ENCODE measurements at places on chromosomes 11 and 22.

- DNase-seq: peak; percentile 26
These were observed 627.6 kb downstream of the NTM start for GRCh38 chr11:131998020-131998419.

DNA sequence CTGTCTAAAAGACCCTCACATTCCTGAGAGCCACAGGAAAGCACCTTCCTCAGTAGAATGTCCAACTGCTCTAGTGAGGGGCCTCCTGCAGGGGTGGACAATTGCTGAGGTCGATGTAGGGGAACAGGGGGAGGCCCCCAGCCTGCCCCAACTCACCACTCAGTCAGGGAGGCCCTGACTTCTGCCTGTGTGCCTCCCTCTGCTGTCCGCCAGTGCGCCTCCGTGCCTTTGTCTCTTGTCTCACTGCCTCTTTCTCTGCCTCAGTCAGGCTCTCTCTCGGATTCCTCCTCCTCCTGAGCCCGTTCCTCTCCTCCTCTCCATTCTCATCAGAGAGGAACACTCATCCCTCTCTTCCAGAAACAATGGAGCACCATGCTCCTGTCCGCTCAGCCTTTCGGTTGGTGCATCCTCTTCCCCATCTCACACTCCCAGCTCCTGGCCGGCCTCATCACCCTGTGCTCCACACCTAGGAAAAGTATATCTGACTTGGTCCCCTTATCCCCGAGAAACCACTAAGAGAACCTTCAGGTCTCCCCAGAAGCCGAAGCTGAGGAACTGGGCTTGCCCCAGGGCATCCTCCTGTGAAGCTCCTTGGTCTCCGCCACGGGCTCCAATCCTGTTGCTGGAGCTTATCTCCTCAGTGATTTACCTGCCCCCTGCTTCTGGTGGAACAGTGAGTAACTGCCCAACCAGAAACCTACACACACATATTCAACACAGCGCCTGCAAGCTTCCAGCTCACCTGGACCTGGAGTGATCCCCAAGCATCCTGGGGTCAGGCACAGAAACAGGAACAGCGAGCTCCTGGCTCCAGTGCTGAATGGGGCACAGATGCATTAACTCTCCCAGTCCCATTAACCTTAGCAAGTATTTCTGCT, 2.3 kb downstream of the B3GAT1 start:
- DNase-seq: no peak

GRCh38 chr11:104464691-104465090, 300.7 kb upstream of the PDGFD start:
- no peak for DNase-seq

GRCh38 chr11:133266986-133267385, 265.3 kb downstream of the OPCML start:
- no peak for DNase-seq

- DNase-seq: no peak
These were observed 6.1 kb downstream of the C11orf91 start for GRCh38 chr11:33694346-33695050.

- no peak for DNase-seq
These were observed 63.5 kb downstream of the CEP164 start for GRCh38 chr11:117391181-117391580.

- DNase-seq: no peak
These were observed 32.1 kb downstream of the PPM1F start for GRCh38 chr22:21920341-21921183.

- DNase-seq: no peak
These were observed 29.7 kb upstream of the VWA5A start for GRCh38 chr11:124085583-124085982.

DNA sequence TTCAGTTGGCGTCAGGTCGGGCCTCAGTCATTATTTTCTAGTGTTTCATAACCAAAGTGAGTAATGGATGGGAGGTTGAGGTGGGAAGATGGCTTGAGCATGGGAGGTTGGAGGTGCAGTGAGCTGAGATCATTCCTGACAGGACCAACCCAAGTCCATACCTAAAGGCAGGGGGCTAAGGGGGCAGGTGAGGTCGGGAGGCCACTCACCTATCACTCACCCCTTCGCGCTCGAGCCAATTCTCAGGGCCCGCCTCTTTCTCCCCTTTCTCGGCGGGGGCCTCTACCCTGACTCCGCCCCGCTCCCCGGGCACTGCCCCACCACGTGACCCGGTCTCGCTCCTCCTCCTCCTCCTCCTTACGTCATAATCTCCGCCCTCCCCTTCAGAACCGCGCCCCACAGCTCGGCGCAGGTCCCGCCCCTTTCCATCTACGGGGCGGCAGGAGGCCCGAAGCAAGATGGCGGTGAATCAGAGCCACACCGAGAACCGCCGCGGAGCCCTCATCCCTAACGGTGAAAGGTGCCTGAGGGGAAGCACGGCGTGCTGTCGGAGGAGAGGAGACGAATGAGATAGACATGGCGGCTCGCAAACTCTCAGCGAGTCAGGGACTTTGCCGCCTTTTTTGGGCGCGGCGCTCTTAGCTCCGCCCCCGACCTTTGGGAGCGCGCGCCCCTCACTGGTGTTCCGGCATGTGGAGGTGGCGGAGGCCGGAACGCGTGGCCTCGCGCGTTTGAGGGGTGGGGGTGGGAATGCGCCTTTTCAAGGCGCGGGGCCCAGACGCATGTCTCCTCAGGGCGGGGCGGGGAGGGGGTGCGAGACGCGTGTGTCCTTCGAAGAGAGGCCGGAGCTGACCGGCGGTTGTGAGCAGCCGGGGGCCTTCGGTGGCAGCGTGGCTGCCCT, at the start of gene WBP2NL:
Gene WBP2NL, plus strand, starts transcription at position 428 of the 901 bp plus-strand sequence. Its CDS starts 31 bp downstream, at position 459.
- peak; percentile 88 for DNase-seq

- no peak for DNase-seq
These were observed 12.0 kb downstream of the OR8A1 start for GRCh38 chr11:124581817-124582216.

- no peak for DNase-seq
These were observed 13.4 kb downstream of the NFAM1 start for GRCh38 chr22:42418811-42419242.

GRCh38 chr11:105774899-105775298, 165.0 kb downstream of the GRIA4 start:
- no peak for DNase-seq

DNA sequence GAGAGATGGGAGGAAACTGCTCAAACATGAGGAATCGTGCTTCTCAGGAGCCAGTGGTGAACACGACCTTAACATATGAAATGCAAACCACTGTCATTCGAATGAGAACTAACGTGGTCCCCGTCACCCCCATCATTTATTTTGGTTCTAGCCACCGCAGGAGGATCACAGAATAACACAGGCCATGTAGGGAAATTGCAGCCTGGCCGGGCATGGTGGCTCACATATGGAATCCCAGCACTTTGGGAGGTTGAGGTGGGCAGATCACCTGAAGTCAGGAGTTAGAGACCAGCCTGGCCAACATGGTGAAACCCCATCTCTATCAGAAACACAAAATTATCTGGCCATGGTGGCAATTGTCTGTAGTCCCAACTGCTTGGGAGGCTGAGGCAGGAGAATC, 27.1 kb downstream of the KRTAP5-5 start:
- DNase-seq: no peak

- DNase-seq: no peak
These were observed 1.3 kb downstream of the CARD10 start for GRCh38 chr22:37517826-37518450.

GRCh38 chr11:121376130-121376529, 76.0 kb upstream of the SORL1 start:
- DNase-seq: no peak

- no peak for DNase-seq
These were observed 206.1 kb downstream of the GRIK4 start for GRCh38 chr11:120717623-120718022.

- no peak for DNase-seq
These were observed 3.0 kb upstream of the RIN1 start for GRCh38 chr11:66339162-66339675.

DNA sequence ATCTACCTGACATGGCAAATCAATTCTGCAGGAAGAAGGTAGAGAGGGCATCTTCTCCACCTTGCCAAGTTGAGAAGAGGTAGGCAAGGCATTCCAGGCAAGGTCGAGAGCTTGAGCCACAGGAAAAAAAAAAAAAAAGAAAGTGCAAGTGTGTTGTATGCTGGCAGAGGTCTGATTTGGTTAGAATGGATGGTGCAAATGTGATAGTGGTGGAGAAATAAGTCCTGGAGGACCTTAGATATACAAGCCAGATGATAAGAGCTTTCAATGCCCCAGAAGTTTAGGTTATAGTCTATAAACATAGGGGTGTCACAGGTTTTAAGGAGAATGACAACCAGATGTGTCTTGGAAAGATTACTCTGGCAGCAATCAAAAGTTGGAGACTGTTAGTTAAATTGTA, 1.4 kb downstream of the FBXO3 start:
- no peak for DNase-seq

DNA sequence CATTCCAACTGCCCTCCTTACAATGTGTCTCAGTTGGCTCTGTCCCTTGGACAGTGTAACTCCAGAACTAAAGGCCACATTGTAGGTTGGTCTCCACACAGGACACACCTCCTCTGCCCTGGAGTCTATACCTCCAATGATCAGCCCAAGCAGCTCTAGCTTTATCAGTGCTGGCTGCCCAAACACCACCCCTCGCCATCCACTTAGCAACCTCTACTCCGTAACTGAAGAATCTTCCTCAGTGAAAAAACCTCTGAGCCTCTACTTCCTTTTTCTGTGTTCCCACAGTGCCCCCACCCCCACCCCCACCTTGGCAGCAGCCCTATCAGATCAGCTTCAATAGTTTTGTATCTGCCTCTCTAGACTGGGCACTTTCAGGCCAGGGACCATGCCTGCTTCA, 33.4 kb downstream of the SERPINH1 start:
- no peak for DNase-seq

DNA sequence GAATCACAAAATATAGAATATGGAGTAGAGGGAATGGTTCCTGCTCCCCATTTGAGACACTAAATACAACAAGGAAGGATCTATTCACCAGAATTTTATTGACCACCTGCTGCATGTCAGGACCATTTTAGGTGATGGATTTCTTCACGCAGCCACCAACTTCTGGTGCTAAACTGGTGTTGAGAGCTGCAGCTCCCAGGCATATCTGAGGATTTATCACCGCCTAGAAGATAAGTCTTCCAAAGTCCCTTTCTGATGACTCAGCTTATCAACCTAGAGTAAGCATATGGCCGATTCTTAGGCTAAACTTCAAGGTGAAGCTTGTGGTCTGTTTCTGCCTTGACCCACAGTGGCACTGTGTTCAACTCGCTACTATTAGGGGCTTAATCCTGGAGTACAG, 6.7 kb downstream of the DDI1 start:
- DNase-seq: no peak

GRCh38 chr11:127632976-127633680, 632.6 kb upstream of the KIRREL3 start:
- no peak for DNase-seq

DNA sequence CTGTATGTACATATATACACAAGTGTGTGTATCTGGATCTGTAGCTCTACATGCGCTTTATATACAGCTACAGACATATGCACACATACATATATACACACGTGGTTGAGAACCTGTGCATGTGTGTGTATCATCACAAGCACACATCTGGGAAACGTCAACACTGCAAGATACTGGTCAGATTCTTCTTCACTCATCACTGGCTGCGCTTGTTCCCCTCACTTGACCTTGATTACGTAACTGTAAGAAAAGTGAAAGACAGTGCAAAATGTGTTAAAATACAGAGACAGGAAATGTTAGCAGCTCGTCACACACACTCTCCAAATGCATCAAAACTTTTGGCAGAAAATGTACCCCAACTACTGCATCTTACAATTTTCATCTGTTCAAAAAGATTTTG, 51.9 kb upstream of the MN1 start:
- DNase-seq: no peak

- DNase-seq: no peak
These were observed 48.5 kb upstream of the MN1 start for GRCh38 chr22:27850000-27850521.

DNA sequence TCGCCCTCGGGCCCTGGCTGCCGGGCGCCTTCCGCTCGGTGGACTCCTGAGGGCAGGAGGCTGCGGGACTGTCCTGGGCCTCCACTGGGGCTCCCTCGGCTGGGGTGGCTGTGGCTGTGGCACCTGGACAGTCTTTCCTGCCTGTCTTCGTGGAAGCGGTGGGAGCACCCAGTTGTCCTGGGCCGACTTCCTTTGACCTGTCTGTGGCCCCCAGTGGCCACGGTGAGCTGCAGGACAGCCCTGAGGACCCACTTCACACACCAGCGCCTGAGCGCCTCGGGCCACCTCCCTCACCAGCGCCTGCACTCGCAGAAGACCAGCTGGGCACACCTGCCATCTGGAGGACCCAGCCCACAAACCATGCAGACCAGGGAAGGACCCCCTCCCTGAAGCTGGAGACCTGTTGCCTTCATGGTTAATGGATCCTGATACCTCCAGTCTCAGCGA, 1.8 kb upstream of the EPS8L2 start:
- DNase-seq: peak; percentile 20

- no peak for DNase-seq
These were observed 91.7 kb upstream of the E2F8 start for GRCh38 chr11:19332476-19332875.

DNA sequence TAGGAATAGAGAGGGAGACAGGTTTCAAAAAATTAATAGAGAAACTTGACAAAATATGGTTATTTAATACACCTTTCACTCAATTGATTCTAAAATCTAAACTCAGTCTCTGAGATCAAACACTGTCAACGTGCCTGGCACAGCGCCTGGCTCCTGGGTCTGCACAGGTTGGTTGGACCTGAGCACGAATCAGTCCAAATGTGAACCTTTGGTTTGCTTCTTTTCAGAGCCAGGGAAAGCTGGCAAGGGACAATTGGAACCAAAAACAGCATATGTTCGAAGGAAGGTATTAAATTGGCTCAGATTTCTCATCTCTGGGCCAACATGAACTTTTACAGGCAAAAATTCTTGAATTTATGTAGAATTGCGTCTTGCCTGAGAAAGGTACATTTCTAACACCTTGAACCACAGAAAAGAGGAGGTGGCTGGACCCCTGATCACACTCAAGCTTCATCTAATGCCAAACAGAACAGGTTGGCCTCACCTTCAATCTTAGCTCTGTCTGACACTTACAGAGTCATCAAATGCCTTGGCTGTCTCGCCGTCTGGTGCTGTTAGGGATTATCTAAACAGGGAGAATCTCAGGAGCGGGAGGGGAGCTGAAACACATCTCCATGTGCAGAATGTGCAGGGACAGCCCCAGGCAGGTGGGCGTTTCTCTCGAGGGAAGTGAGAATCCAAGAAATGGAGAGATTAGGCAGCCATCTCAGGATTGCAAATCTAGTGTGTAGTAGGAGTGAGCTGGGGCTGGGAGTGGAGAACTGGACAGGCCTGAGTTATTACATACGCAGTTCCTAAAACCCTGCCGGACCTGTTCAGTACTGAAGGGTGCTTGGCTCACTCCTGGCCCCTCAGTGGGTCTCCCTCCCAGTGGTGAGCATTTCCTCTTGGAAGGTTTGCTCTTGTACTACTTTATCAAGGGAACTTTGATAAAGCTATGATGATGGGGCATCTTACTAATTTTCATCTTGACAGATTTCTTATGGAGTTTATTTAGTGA, 442.2 kb upstream of the B3GAT1 start:
- no peak for DNase-seq
